ENCODE measurements at places on chromosomes 6 and 20.

GRCh38 chr6:153150371-153150751 is 19.3 kb upstream of the RGS17 start:
- DNase-seq: no peak

GRCh38 chr6:130473886-130474285 is 108.1 kb downstream of the TMEM200A start:
- peak; percentile 39 for DNase-seq

- DNase-seq: peak; percentile 15
These were observed 39.4 kb upstream of the ENPP4 start for GRCh38 chr6:46090115-46091079.

GRCh38 chr6:138787138-138787537 is 8.7 kb upstream of the ECT2L start:
- DNase-seq: no peak

GRCh38 chr20:34896086-34896621 is 19.7 kb downstream of the ACSS2 start:
- no peak for DNase-seq

DNA sequence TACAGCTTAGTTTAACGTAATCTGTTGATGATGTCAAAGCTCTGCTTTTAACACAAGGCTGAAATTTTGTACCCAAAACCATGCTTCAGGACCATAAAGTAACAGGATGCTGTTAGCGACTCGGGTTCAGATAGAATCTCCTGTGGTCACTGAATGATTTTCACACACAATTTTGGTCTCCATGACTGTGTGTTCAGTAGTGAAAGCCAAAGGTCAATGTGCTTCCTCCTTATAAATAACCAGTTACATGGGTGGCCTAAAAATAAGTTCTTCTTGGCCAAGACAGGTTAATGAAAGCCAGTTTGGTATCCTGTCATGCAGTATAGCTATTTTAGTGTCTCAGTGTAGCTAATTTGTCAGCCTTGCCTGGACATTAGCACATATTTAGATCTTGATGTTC is 19.1 kb upstream of the LOC128125822 start:
- no peak for DNase-seq

DNA sequence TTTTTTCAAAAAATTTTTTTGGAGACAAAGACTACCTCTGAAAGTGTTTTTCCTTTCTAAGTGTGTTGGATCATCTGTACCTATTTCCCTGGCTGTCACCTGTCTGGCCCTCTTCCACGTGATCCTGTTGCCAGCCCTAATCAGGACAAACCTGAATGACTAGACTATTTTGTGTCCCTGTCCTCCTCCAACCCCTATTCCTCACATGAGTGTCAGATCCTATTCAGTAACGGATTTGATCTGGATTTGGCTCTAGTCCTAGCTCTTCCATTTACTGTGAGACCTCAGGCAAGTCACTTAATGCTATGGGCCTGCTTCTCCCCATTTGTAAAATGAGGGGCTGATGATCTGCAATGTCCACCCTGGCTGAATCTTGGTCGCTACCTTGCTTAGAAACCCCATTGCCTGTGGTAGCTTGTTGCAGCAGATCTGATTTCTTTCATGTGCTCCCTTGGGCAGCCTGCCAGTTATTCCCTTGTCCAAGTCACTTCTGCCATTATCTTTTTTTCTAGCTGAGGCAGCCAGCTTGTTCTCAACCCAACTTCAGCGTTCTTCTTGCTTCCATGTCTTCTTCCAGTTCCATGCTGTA is 4.8 kb downstream of the PHF20 start:
- no peak for DNase-seq

DNA sequence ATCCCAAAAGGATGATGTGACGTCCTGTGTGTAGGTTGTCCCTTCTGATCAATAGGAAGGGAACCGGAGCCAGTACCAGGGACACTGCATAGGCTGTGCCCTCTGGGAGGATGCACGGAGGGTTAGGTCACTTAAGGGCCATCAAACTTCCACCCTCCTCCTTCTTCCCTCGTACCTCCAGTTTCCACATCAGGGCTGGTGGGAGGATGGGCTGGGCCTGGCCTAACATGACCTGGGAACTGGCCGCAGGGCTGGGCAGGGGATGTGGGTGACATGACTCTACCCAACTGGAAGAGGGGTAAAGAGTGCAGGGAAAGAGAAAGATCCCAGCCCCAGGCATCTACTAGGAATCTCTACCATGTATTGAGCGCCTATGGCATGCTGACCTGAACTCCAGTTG is 46.2 kb upstream of the MDGA1 start:
- no peak for DNase-seq

GRCh38 chr20:24963672-24964505 is 14.8 kb downstream of the CST7 start:
- DNase-seq: no peak

DNA sequence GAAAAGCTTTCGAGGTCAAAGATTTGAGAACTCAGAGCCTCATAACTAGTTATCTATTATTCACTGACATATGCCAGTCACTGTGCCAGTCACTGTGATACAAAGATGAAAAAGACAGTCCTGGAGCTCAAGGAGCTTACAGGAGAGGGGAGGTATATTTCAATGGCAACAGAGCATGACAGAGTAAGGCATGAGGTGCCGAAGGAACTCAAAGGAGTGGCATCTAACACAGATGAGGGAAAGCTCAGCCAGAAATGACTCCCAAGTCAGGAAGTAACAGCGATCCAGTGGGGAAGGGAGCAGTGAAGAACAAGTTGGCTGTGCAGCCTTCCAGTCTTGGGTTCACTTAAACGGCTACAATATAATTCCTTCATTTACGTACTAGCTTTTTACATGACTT is 46.6 kb downstream of the DTNBP1 start:
- DNase-seq: no peak

GRCh38 chr20:47274401-47275108 is 81.9 kb downstream of the ZMYND8 start:
- DNase-seq: peak; percentile 88
